ENCODE measurements at places on chromosomes 5 and 9. TPM values are rescaled to one million over a fixed set of nuclear protein-coding genes. Genes with fewer than 3 reads are reported as not detected.

GABRA1 gene
- not detected for total RNA-seq

PDZD2 gene
- 42.7 TPM for total RNA-seq

LCN12 gene
- not detected for total RNA-seq

KLHL9 gene
- total RNA-seq = 22.3 TPM

AQP7 gene
- 6.4 TPM for total RNA-seq

FIBCD1 gene
- not detected for total RNA-seq

GRCh38 chr5:90962481-90962880 is 403.9 kb downstream of the ADGRV1 start:
- no peak for DNase-seq

GRCh38 chr5:68242743-68243142 is 27.2 kb downstream of the PIK3R1 start:
- no peak for DNase-seq

GRCh38 chr5:143002459-143003327 is 232.5 kb downstream of the ARHGAP26 start:
- no peak for DNase-seq

GRCh38 chr9:91474656-91475055 is 51.0 kb upstream of the NFIL3 start:
- DNase-seq = no peak

GRCh38 chr5:149495673-149496072 is 55.6 kb downstream of the CSNK1A1 start:
- no peak for DNase-seq

DNA sequence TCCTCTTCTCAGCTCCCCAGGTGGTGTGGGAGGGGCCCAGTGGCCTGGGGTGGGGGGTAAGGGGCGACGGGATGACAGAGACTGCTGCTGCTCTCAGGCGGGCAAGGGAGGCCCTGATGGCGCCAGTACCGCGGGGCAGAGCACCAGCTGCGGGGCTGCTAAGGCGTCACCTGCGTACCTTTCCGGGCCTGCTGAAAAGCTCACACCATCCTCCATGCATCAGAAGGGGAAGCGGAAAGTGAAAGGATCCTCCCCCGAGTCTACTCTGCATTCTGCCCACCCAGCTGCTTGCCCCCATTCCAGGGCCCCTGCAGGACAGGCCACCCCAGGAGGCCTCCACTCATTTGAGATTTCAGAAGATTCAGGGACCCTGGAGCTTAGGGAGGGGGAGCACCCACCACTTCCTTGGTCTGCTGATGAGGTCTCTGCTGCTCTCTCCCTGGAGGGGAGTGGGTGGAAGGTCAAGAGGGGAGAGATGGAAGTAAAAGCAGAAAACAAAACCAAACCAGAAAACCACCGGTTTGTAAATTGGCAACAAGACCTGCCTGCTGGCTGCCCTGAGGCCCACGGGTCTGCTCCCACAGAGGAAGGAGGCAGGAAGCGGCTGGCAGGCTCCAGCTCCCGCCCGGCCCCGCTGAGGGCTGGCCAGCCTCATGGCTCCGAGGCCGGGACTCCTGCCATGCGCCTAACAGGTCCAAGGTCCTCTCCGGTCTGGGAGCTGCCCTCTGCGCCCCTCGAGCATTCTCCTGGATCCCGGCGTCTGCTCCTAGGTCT is 33.6 kb downstream of the PRRT1B start:
- no peak for DNase-seq

- DNase-seq = no peak
These were observed 26.8 kb downstream of the NMRK1 start for GRCh38 chr9:75061169-75061568.

GRCh38 chr5:78527054-78527859 is 121.3 kb downstream of the LHFPL2 start:
- DNase-seq = no peak

- DNase-seq = no peak
These were observed 26.9 kb downstream of the CNOT6 start for GRCh38 chr5:180521101-180521500.

- no peak for DNase-seq
These were observed 2.7 kb upstream of the PCBD2 start for GRCh38 chr5:134902071-134902801.

DNA sequence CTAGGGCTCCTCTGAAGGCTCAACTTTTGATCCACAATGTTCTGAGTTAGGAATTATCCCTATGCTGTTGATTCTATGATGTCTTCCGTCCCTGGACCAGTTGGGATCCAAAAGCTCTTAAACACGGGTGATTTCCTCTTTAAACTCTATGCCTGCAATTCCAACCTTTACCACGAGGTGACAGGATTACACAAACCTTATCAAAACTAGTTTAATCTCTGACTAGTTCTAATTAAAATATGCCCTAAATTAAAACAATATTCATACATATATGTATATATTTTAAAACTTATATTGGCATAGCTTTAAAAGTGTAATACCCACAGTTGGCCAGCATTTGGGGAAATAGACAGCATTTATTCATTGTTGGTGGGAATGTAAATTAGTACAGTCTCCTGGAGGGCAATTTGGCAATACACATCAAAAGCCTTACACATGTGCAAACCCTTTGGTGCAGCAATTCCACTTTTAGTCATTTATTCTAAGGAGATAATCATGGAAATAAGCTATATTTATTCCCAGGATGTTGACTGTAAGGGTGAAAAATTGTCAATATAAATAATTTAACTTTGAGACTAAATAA is 51.6 kb upstream of the PHYKPL start:
- no peak for DNase-seq

DNA sequence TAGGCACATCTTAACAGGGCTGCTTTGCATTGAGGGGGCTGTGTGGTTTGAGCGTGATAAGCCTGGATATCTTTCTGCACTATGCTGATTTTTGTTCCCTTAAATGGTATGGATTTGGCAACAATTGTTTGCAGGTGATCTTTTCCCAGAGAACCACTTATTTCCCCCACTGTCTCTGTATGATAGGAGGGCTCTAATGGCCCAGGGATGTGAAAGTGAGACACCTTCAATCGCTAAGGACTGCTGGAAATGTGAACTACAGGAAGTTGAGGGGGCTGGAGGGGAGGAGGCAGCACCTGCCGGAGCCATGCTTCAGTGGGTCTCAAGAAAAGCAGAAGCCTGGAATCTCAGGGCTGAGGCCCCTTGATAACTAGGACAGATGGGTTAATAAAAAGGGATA is 29.4 kb downstream of the SYK start:
- DNase-seq = peak; percentile 46

DNA sequence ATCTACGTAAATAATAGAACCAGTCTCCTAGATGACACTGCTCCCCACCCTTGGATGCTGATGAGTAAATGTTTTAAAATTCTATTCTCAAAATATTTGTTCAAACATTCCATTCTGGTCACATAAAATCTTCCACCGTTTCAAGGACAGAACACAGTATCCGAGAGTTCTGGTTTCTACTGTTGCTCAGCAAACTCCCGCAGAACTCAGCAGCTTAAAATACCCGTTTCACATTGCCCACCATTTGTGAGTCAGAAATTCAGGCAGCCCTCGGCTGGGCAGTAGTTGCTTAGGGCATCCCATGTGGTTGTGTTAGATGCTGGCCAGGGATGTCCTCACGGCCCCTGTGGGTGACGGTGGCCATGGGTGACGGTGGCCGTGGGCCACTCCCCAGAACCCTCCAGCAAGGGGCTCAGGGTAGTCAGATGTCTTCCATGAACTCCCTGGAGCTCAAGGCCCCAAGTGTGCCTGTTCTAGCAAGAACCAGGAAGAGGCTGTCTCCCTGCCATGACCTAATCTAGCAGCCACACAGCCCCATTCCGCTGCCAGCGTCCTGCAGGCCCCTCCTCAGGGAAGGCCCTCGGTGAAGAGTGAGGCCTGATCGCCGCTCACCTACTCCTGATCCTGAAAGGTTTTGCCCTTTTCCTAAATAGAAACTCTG is 17.4 kb downstream of the MGAT1 start:
- no peak for DNase-seq

Data from vagina (tissue), 2 donors.